ENCODE measurements at places on chromosomes 1 and 21. TPM values are rescaled to one million over a fixed set of nuclear protein-coding genes. Genes with fewer than 3 reads are reported as not detected.

AQP10 gene
- total RNA-seq: not detected

XCL2 gene
- total RNA-seq: not detected

IKBKE gene
- 5.1 TPM for total RNA-seq

IFI44 gene
- total RNA-seq: 0.66 TPM

CCDC27 gene
- total RNA-seq: not detected

C1orf226 gene
- total RNA-seq: 7.7 TPM

SH3D21 gene
- 9.3 TPM for total RNA-seq

WDR3 gene
- total RNA-seq: 70.5 TPM

TBX19 gene
- 3.0 TPM for total RNA-seq

SH2D5 gene
- 10.4 TPM for total RNA-seq

GJC2 gene
- total RNA-seq: 0.76 TPM

RXRG gene
- not detected for total RNA-seq

- H3K4me3 ChIP-seq: no peak overlapping the region
- DNase-seq: no peak
- H3K27me3 ChIP-seq: no peaks in the 10 kb centered on the region
- no peaks in the 10 kb centered on the region for H3K36me3 ChIP-seq
- H3K4me1 ChIP-seq: no peaks in the 10 kb centered on the region
- H3K27ac ChIP-seq: no peak overlapping the region
Measured at GRCh38 chr1:24984300-24984699, 54.2 kb upstream of the RUNX3 start.

DNA sequence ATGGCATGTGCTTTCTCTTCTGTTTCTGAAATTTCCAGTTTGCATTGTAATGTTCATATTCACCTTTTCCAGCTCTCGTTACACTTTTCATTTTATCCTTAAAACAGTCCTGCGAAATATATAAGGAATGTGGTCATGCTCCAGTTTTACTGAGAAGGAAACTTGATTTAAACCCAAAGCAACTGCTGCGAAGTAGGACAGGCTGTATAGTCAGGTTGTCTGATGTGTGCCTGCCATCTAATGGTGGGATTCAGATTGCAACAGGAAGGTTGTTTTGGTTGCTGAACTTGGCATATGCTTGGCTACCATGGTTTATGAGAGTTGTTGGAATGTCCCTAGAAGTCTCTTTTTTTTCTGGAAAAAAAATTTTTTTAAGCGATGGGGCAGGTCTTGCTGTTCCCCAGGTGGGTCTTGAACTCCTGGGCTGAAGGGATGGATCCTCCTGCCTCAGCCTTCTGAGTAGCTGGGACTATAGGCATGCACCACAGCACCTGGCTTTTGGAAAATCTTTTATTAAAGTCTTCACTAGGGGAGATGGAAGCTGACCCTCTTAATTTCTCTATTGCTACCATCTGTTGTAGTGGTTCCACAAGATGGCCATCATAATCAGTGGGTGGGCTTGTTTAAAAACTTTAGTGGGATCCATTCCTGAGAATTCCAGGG is 86.9 kb downstream of the UCK2 start:
- no peak overlapping the region for H3K4me3 ChIP-seq
- peaks cover 15% of the 10 kb centered on the region for H3K36me3 ChIP-seq
- DNase-seq: peak; percentile 54
- no peak overlapping the region for H3K27ac ChIP-seq
- no peaks in the 10 kb centered on the region for H3K27me3 ChIP-seq
- H3K4me1 ChIP-seq: no peaks in the 10 kb centered on the region

DNA sequence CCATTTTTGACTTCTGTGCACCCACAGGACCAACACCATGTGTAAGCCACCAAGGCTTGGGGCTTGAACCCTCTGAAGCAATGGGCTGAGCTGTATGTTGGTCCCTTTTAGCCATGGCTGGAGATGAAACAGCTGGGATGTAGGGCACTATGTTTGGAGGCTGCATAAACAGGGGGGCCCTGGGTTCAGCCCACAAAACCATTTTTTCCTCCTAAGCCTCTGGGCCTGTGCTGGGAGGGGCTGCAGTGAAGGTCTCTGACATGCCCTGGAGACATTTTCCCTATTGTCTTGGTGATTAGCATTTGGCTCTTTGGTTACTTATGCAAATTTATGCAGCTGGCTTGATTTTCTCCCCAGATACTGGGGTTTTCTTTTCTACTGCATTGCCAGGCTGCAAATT is 144.9 kb downstream of the ZNF326 start:
- no peak overlapping the region for H3K27ac ChIP-seq
- DNase-seq: no peak
- no peaks in the 10 kb centered on the region for H3K4me1 ChIP-seq
- no peak overlapping the region for H3K4me3 ChIP-seq

- H3K27me3 ChIP-seq: no peaks in the 10 kb centered on the region
- DNase-seq: peak; percentile 48
- no peak overlapping the region for H3K27ac ChIP-seq
- H3K4me1 ChIP-seq: peaks cover 6% of the 10 kb centered on the region
- H3K36me3 ChIP-seq: no peaks in the 10 kb centered on the region
- no peak overlapping the region for H3K4me3 ChIP-seq
Measured at GRCh38 chr1:147890177-147890790, 12.3 kb upstream of the GJA8 start.

DNA sequence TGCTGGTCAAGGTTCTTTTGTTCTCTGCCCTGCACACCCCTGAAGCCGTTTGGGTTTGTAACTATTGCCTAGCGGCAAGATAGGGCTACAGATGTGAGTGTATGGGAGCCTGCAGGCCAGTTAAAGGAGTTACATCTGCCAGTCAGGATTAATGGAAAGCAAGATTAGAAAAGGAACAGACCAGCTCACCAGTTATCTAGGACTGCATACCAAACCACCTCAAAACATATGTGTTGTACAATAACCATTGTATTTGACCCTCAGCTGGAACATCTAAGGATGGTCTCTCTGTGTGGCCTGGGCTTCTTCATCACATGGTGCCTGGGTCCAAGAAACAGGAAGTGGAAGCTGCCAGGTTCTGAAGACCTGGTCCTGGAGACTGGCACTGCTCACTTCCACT is 52.5 kb upstream of the FBXO28 start:
- no peaks in the 10 kb centered on the region for H3K27me3 ChIP-seq
- H3K4me1 ChIP-seq: peaks cover 11% of the 10 kb centered on the region
- no peaks in the 10 kb centered on the region for H3K36me3 ChIP-seq
- H3K4me3 ChIP-seq: no peak overlapping the region
- H3K27ac ChIP-seq: no peak overlapping the region

GRCh38 chr1:45244660-45245059 is 38.3 kb upstream of the ZSWIM5 start:
- H3K27ac ChIP-seq: no peak overlapping the region
- DNase-seq: no peak
- no peaks in the 10 kb centered on the region for H3K27me3 ChIP-seq
- H3K4me1 ChIP-seq: peaks cover 5% of the 10 kb centered on the region
- no peak overlapping the region for H3K4me3 ChIP-seq

- DNase-seq: no peak
- no peaks in the 10 kb centered on the region for H3K27me3 ChIP-seq
Measured at GRCh38 chr1:197178998-197179397, 32.5 kb upstream of the ASPM start.

- DNase-seq: peak; percentile 96
- H3K4me3 ChIP-seq: peak overlapping the region; percentile 26
- H3K27me3 ChIP-seq: no peaks in the 10 kb centered on the region
- peak overlapping the region; percentile 61 for H3K27ac ChIP-seq
- peaks cover 43% of the 10 kb centered on the region for H3K4me1 ChIP-seq
Measured at GRCh38 chr1:226814751-226815537, 55.5 kb upstream of the PSEN2 start.

DNA sequence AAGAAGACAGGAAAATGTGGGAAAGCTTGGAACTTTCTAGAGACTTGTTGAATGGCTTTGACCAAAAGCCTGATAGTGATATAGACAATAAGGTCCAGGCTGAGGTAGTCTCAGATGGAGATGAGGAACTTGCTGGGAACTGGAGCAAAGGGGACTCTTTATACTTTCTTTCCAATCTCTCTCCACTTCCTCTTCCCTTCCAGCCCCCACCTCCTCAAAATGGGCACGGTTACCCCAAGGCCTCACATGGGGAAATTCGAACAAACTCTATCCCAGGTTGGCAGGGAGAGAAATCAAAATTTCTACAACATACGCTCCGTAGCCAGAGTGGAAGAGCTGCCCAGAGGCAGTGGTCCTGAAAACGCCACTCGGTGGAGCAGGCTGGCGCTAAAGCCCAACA is 15.2 kb downstream of the PPT1 start:
- H3K27ac ChIP-seq: no peak overlapping the region
- H3K27me3 ChIP-seq: no peaks in the 10 kb centered on the region
- H3K36me3 ChIP-seq: peaks cover 24% of the 10 kb centered on the region
- H3K4me1 ChIP-seq: no peaks in the 10 kb centered on the region

- peak overlapping the region; percentile 26 for H3K27ac ChIP-seq
- H3K4me3 ChIP-seq: peak overlapping the region; percentile 13
- H3K4me1 ChIP-seq: peaks cover 33% of the 10 kb centered on the region
Measured at GRCh38 chr1:44532567-44532944, 127.5 kb downstream of the RNF220 start.

- H3K27me3 ChIP-seq: peaks cover 28% of the 10 kb centered on the region
- no peaks in the 10 kb centered on the region for H3K36me3 ChIP-seq
Measured at GRCh38 chr1:110600716-110601115, 5.4 kb downstream of the KCNA2 start.

GRCh38 chr1:175520186-175520585 is 223.2 kb downstream of the TNR start:
- no peaks in the 10 kb centered on the region for H3K4me1 ChIP-seq
- H3K4me3 ChIP-seq: no peak overlapping the region
- DNase-seq: no peak
- no peaks in the 10 kb centered on the region for H3K36me3 ChIP-seq
- no peak overlapping the region for H3K27ac ChIP-seq
- H3K27me3 ChIP-seq: peaks cover 43% of the 10 kb centered on the region

GRCh38 chr1:33380811-33381210 is 50.1 kb downstream of the PHC2 start:
- peaks cover 68% of the 10 kb centered on the region for H3K4me1 ChIP-seq
- H3K27me3 ChIP-seq: no peaks in the 10 kb centered on the region
- no peak overlapping the region for H3K27ac ChIP-seq
- H3K4me3 ChIP-seq: no peak overlapping the region
- H3K36me3 ChIP-seq: 0 out of 2 replicates have a peak, but pooled peaks cover 3% of the 10 kb centered on the region
- no peak for DNase-seq

All from HCT116 (cell line).